ENCODE measurements at places on chromosomes 5 and 9.

DNA sequence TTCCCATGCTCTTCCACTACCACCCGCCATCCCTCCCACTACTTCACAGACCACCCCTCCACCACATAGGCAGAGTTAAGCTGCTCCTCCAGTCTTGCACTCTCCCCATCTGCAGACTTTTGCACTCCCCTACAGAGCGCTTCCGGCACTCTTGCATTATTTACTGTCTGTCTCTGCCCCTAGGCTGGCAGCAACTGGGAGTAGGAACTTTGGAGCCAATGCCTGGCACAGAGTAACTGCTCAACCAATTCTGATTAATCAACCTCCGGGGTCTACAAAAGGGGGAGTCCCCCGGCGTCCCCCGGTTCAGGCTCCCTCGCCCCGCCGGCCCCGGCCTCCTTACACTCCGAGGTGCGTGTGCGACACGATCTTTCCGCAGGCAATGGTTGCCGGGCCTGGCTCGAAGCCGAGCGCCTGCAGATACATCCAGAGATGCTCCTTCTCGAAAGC lies 498 bp downstream of the HAUS6 start:
- DNase-seq = peak; percentile 63

- peak; percentile 9 for DNase-seq
Observed at GRCh38 chr5:37552770-37553719, 173.9 kb downstream of the WDR70 start.

- DNase-seq = no peak
Observed at GRCh38 chr9:109385499-109385898, 64.6 kb upstream of the EPB41L4B start.

DNA sequence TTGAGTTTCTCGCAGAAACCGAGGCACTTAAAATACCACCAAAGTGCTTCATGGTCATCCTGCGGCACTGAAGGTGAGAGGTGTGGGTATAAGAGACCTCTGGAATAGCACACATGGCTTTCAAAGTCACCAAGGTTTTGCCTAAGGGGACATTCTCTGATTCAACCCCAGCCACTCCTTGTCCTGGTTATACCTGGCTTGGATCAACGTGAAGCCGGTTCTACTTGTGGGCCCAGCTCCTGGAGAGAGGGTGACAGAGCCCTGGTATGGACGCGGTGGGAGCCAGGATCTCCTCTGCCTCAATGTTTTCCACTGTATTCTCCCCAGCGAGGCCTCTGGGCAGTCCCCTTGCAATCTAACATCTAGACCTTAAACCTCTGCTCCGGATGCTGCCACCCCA lies 132.0 kb downstream of the FSTL4 start:
- DNase-seq = no peak

- DNase-seq = peak; percentile 29
Observed at GRCh38 chr5:132024789-132025402, 13.4 kb upstream of the ACSL6 start.

DNA sequence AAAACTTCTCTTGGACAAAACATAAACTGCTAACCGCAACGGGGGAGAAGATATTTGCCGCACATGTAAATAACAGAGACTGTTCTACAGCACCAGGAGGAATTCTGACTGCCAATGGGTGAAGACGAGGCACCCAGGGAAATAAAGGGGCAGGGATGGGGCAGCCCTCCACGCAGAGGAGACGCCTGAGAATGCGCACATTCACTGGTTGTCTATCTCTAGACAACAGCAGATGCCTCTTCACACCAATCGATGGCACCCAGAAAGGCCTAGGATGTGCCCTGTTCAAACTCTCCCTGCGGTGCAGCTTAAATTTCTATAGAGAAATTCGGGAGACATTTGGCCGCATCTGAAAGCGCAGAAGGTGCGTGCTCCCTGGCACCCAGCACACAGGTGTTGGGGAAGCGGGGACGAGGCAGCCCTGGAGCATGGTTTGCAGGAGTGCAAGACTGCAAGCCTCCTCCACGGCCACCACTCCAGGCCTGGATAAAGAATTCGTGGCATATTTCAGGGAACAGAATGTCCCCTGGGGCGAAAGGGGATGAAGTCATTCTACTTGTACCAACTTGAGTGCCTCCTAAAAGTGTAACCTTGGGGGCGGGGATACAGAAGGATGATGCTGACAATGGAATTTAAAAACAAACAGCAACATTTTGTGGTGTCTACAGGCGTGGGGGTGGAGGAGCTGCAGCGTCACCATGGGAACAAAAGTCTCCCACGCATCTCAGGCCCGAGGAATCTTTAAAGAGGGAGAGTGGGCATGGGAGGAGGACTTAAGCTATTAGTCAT lies 6.3 kb upstream of the IRX2 start:
- peak; percentile 62 for DNase-seq

DNA sequence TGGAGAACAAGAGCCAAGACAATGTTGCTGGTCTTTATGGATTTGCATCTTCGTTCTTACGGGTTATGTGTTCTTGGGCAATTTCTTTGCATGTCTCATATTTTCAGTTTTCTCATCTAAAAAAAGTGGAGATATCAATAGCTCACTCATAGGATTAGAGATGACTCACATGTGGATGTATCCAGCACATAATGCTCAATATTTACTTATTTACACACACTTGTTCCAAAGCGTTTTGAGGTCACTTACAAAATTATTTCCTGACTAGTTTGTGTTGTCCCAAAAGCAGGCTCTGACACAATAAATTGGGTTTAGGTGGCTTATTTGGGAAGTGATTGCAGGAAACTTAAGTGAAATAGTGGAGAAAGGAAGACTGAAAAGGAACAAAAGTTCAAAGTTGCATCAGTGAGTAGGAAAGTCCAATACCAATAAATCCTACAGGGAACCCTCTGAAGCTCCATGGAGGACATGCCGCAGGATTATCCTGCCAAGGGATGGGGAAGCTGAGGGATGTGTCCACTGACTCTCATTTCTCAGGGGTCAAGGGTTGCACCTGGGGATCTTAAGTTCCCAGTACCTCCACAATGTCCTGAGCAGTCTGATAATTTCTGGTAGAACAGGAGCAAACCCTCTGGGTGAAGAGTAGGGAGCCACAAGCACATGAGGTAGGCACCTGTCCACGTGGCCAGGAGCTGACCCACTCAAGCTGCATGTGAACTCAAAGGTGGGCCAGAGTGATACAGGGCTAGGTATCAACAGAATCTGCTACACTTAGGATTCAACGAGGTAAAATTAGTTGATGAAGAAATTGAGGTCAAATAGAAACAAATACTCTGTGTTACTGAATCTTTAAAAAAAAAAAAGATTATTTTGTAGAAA lies 37.4 kb upstream of the SLC44A1 start:
- DNase-seq = no peak

GRCh38 chr5:438481-438981 lies 4.4 kb upstream of the EXOC3 start:
- no peak for DNase-seq

DNA sequence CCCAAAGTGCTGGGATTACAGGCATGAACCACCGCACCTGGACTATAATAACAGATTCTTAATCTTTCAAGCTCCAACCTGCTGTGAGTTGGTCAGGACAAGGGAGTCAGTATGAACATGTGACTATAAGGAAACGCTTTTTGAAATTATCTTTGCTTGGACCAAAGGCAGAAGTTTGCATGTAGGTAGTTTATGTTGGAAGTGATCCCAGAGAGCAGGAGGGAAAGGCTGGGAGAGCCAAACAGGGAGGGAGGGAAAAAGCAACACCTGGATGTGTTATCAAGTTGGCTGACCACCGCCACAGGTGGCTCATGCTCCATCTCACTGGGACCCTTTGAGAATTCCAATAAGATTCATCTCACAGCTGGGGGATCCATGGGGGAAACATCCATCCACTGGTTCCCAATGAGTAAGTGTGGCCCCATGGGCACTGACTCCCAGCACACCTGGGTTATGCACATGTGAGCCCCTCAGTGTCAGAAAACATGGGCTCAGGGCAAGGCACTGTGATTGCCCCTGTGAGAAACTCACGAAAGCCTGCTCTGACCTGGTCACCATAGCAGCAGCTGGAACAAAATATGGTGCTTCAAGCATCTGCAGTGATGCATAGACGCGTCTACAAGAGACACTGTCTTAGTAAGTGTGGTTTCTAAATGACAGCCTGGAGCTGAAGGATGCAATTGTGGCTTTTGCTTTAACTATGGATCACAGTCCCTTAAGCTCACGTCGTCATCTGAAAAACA lies 62.1 kb downstream of the ARSB start:
- no peak for DNase-seq

DNA sequence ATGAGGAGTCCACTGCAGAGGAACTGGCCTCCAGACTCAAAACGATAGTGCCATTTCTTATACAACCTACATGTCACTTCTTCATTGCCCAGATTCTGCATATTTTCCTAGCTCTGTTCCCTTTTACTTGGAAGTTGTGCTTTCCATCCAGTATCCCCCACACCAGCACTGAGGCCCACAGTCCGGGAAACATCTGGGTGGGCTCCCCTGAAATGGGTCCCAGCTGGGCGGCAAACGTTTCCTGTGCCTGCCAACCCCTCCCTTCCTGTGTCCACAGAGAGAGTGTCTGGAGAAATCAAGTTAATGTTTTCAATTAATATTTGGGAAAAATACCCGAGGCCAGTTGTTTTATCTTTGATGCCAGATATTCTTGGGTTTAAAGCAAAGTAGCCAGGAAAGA lies 111.8 kb downstream of the COL23A1 start:
- no peak for DNase-seq

DNA sequence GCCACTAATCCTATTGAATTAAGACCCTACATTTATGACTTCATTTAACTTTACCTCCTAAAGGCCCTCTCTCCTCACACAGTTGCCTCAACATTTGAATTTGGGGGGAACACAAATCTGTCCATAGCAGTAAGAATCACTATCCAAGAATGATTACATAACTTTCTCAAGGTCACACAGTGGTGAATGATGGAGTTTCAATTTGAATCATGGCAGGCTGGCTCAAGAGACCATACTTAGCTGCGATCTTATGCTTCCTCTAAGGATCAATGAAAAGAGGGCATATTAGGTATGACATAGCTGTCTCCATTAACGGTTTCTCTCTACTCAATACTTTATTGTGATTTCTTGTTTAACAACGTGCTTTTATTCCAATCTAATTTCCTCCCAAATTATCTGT lies 44.1 kb upstream of the PDE4D start:
- no peak for DNase-seq

- DNase-seq = no peak
Observed at GRCh38 chr5:175854231-175855040, 16.9 kb upstream of the CPLX2 start.

GRCh38 chr5:111144352-111144930 lies 52.3 kb downstream of the WDR36 start:
- DNase-seq = no peak

- DNase-seq = no peak
Observed at GRCh38 chr9:88826771-88827181, 164.5 kb upstream of the S1PR3 start.

GRCh38 chr9:69771775-69772418 lies 12.1 kb upstream of the PTAR1 start:
- DNase-seq = no peak

GRCh38 chr5:116272281-116272941 lies 187.6 kb downstream of the COMMD10 start:
- no peak for DNase-seq

- no peak for DNase-seq
Observed at GRCh38 chr5:181211208-181211607, 6.2 kb upstream of the TRIM7 start.

- DNase-seq = no peak
Observed at GRCh38 chr5:54837093-54837492, 148.3 kb downstream of the ESM1 start.

DNA sequence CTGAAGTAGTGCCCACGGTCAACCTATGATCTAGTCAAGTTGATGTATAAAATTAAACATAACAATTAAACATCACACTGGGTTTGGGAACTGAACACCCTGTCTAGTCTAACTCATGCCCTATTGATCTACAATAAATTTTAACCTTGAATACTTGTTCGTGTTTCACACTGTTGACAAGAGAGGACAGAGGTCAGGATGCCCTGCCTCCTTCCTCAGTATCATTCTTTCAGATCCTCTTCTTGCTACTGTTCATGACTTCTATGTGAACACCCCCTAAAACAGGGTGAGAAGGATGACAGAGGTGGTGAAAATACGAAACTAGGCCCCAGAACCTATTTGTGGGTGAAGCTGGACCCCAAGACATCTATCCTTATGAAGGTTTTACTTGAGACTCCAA lies 8.1 kb upstream of the MAT2B start:
- no peak for DNase-seq

- DNase-seq = no peak
Observed at GRCh38 chr5:56129288-56129687, 103.8 kb downstream of the ANKRD55 start.

- DNase-seq = no peak
Observed at GRCh38 chr5:170865622-170866021, 3.8 kb downstream of the RANBP17 start.

DNA sequence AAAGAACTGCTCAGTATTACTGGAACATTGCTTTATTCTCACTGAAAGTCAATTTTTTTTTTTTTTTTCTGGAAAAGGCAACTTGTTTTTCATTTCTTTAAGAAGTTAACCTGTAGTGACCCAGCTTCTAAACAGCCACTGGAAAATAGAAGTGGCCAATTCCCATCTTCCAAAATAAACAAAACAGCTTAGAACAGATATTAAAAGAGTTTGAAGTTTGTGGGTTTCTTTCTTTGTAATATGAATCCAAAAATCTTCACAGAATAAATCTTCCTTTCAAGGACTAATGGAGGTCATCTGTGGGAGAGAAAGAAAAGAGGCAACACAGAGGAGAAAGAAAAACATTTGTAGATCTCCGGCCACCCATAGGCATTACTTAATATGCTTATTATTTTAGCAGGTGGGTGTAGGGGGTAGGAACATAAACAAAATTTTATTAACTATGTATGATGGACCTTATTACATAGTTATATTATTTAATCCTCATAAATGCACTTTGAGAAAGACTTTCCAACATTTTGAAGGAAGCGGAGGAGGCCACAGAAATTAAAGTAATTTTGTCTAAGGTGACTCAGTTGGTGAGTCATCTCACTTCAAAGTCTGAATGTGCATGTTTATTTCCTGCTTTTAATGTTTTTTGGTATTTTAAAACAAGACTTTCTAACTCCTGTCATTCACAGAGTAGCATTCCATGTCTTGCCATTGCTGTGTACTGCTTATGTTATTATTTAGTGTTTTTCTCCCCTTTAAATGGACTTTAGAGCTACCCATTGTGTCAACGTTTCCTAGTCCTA lies 1791.8 kb upstream of the WWC1 start:
- no peak for DNase-seq

GRCh38 chr5:154516475-154516874 lies 38.4 kb upstream of the HAND1 start:
- DNase-seq = no peak

DNA sequence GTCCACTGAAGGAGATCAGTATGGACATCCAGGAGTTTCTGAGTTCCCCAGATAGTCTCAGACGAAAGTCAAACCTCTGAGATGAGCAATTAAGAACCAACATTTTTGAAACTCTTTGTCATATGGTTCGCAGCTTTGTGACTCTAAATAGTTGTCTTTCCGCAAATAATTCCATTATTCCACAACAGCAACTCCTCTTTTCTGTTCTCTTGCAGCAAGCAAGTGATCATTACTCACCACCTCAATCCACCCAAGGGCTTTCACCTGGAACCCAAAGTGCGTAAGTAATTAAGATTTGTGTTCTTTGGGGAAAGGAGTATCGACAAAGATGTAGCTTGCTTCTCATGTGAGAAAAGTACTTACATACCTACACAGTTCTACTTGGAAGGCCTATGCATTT lies 15.6 kb downstream of the MTX3 start:
- no peak for DNase-seq

All from eye (tissue), 1 donor.